Activated CD4-positive, alpha-beta T cell treated with anti-CD3 and anti-CD28 coated beads for 36 hours (primary cell): ENCODE measurements at places on chromosomes 5 and 9.

- DNase-seq, result no peak
Measured at GRCh38 chr5:96636594-96636993, 25.6 kb upstream of the CAST start.

DNA sequence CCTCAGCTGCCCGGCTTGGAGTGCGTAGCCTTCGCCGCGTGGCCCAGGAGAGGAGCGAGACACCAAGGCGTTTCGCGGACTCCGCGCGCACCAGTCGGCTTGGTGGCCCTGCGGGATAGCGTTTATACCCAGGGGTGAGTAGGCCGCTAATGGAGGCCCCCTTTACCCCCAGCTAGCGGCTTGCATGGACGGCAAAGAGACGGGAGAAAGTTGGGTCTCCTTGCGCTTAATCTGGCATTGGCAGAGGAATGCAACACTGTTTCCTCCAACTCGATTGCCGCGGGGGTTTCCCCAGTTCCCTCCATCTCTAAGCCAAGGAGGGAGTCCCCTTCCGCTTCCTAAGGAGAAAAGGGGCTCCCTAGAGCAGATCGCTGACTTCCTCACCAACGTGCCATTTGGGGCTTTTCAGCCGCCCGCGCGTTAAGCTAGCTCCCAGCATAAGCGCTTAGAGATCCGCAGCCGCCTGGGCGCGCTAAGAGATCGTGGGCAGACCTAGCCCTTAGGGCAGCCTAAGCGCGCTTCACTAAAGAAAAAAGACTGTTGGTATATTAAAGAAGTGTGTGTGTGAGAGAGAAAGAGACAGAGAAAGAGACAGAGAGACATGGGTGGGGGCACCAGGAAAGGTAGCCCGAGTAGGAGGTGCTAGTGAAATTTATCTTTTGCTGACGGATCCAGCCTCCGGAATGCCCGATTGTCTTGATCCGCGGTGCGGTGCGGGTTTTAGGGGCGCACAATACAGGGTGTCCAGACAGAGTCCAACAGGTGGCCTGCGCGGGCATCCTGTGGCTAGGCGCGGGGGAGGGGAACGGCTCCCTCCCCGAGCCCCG, 597.9 kb upstream of the SGCD start:
- DNase-seq, result peak; percentile 11

DNA sequence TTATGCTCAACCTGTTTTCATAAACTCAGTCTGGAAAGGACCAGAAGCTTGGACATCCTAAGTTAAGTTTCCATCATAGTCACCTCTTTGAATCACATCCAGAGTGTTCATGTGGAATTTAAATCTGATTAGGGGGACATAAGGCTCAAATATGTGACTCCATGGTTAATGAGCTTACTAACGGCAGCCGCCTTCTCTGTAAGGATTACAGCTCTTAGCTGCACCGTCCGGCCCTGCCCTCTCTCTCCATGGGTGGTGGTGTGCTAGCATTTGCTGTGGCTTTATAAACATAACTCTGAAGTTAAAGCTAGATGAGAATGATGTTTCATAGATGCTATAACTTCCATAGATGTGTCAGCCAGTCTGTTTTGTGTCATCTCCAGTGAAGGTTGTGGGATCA, 156.5 kb downstream of the TRIO start:
- DNase-seq, result no peak

DNA sequence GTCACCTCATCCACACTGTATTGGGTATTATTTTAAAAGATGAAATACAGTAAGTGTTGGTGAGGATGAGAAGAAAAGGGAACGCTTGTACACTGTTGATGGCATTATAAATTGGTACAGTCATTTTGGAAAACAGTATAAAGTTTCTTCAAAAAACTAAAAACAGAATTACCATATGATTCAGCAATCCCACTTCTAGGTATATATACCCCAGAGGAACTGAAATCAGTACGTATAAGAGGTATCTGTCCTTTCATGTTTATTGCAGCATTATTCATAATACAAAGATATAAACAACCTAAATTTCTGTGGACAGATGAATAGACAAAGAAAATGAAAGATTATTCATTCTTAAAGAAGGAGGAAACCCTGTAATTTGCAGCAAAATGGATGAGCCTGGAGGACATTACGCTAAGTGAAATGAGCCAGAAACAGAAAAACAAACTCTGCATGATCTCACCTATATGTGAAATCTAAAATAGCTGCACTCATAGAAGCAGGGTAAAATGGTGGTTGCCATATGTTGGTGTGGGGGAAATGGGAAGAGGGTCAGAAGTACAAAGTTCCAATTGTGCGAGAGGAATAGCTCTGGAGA, 191.6 kb downstream of the TRIM36 start:
- DNase-seq, result no peak

GRCh38 chr5:54703133-54703532, 185.6 kb downstream of the SNX18 start:
- no peak for DNase-seq

GRCh38 chr5:38420691-38421390, 135.6 kb downstream of the LIFR start:
- peak; percentile 54 for DNase-seq

DNA sequence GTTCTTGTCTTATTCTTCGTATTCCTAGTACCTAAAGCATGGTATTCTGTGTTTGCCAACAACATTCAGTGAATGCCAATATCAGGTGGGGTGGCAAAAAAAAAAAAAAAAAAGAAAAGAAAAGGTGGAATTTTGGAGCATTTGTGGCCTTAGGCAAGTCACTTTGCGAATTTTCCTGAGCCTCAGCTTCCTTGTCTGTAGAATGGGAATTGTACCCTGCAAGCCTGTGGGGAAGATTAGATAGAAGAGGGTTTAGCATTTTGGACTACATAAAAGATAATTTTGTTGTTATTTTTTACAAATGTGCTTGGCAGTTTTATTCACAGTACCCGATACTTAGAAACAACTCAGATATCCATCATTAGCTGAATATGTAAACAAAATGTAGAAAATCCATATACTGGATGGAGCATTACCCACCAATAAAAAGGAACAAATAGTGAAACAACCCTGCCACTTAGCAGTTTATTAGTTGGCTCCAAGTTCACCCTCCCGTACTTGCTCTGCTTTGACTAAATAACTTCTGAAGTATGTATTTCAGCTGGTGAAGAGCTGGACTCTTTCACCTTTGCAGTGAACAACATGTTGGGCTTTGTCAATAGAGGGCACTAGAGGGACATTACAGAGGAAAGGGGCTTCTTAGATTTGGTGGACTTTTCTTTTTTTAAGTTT, 13.6 kb downstream of the UBE2D2 start:
- DNase-seq, result no peak

GRCh38 chr9:69056191-69056815, 20.8 kb downstream of the FXN start:
- no peak for DNase-seq

GRCh38 chr9:134902936-134903335, 14.8 kb downstream of the FCN1 start:
- DNase-seq, result no peak

- DNase-seq, result no peak
Measured at GRCh38 chr5:1874771-1875220, 7.9 kb downstream of the IRX4 start.

DNA sequence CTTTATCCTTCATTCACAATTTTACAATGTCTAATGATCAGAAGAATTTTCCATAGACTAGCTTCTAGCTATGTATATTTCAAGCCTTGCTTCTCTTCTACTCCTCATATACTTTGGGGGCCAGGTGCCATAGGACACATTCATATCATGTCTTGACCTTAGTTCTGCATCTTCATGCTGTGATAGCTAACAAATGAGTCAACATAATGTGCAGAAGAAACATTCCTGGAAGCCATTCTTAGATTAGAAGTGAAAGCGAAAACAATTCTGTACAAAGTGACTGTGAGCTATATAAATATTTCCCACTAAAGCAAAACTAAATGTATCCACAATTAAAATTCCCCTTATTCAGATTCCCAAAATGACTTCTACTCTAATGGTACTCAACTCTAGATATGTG, 320.2 kb upstream of the NREP start:
- no peak for DNase-seq

- DNase-seq, result no peak
Measured at GRCh38 chr5:35593338-35593737, 24.3 kb upstream of the SPEF2 start.

GRCh38 chr9:109418827-109419226, 79.3 kb downstream of the PTPN3 start:
- DNase-seq, result peak; percentile 27

- peak; percentile 7 for DNase-seq
Measured at GRCh38 chr9:74277532-74277931, 219.6 kb upstream of the RORB start.

- no peak for DNase-seq
Measured at GRCh38 chr5:103755974-103756373, 193.4 kb upstream of the NUDT12 start.

DNA sequence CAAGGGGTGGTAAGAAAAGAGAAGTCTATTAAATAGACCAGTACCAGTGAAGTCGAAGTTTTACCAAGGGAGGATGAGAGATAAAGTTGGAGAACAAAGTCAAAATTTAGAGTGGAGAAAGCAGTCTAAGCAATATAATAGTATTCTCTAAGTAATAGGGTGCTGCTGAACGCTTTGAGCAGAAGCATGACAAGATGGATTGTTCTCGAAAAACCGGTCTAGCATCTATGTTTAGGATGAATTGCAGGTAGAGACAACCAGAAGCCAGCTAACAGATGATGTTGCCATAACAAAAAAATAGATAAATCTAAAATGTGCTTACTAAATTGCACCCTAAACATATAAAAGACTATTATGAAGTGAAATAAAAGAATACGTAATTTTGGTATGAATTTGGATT, 237.0 kb downstream of the PRELID2 start:
- no peak for DNase-seq

GRCh38 chr5:37490120-37490810, 111.1 kb downstream of the WDR70 start:
- no peak for DNase-seq

DNA sequence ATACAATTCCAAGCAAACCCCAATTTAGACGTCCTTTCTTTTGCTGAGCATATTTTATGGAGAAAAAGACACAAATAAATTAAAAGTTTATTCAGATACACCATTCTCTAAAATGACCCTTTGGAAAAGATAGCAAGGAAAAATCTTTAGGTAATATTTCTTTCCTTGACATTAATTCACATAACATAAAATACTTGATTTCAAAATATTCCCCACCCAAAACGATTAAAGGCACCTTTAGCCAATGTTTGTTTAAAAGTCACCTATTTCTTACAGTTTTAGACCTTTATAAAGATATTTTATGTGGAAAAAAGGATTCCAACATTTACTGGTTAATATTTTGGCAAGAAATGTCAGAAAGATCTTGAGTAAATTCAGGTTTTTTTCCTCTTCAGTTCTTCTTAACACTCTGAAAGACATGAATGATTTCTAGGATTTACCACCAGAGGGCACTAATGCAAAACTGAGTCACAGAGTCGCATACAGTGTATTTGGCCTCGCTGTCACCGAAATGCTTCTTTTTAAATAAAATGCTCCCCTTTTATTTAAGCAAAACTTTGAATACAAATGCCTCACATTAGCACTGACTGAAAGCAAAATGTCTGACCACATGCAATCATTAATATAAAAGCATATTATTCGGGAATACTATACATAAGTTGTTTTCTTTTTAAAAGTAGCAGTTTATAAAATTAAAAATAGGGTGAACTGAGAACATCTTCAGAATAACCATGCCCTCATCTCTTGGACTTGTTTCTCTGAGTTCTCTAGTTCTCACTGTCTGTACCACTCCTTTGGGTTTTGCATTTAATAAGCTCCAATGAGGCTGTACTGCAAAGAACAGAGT, 122.5 kb downstream of the SLC1A3 start:
- DNase-seq, result peak; percentile 16

- DNase-seq, result no peak
Measured at GRCh38 chr9:131031005-131031641, 22.1 kb downstream of the LAMC3 start.

DNA sequence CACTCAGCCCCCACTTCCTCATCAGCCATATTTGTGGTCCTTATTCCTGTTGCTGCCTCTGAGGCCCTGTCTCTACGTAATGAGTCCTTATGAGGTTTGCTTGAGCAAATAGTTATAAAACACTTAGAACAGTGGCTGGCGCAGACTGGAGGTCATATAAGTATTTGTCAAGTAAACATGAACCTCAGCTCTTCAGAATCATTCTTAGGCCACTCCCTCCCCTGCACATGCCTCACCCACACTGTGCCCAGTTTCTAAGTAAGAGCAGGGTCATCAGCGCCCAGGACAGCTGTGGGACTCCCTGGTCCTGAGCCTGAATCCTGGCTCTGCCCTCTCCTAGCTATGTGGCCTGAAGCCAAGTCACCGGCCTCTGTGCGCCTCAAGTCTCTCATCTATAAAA, 4.0 kb downstream of the ST6GALNAC4 start:
- no peak for DNase-seq

DNA sequence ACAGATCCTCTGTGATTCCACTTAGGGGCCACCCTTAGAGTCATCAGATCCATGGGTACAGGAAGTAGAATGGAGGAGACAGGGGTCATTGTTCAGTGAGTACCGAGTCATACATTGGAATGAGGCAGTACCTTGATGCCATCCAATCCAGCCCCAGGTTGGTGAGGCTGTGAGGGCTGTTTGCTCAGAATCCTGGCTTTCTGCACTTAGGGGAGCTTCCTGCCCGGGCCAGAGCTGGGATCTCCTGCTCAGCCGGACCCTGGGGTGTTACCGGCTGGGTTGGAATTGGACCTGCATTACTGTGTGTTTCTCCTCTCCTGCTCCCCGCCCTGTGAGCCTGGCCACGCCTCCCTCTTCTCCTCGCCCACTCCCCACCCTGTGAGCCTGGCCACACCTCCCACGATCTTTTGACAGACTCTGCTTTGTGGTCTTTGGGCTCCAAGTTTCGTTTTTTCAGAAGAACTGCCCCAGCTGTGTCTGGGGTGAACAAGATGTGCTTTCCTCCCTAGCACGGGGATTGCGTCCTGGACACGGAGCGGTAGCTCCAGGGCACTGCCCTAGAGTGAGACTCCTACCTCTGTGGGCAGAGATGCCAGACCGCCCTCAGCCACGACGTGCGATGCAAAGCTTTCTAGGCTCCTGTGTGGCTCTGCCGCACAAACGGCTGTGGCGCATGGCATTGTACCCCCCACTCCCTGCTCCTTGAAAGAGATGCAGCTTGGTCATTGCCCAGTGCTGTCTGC, 15.4 kb downstream of the TRAF2 start:
- DNase-seq, result peak; percentile 85

- DNase-seq, result no peak
Measured at GRCh38 chr9:95431286-95431685, 85.5 kb downstream of the PTCH1 start.
